ENCODE measurements at places on chromosomes 7 and 10. TPM values are rescaled to one million over a fixed set of nuclear protein-coding genes. Genes with fewer than 3 reads are reported as not detected.

Gene PDE6C
- total RNA-seq = not detected

Gene MOGAT3
- total RNA-seq = not detected

Gene VSIR
- total RNA-seq = 13.6 TPM

Gene CAMK2B
- total RNA-seq = not detected

Gene HTRA1
- total RNA-seq = 78.0 TPM

Gene CCL24
- not detected for total RNA-seq

Gene GRM3
- total RNA-seq = not detected

Gene GPR141
- total RNA-seq = 5.6 TPM

Gene CCNJ
- 5.1 TPM for total RNA-seq

Gene FOXP2
- total RNA-seq = 0.46 TPM

Gene SLC16A12
- not detected for total RNA-seq

Gene NUTM2B
- total RNA-seq = 0.78 TPM

Gene FAM131B
- 0.56 TPM for total RNA-seq

Gene CNTNAP2
- total RNA-seq = 4.3 TPM

Gene PARP12
- 15.5 TPM for total RNA-seq

Gene GRID2IP
- total RNA-seq = 0.21 TPM

Gene URGCP
- total RNA-seq = 16.7 TPM

Gene LRRN3
- 0.07 TPM for total RNA-seq

Gene ST7
- 13.3 TPM for total RNA-seq

Gene PPP1R3C
- total RNA-seq = 6.7 TPM

Gene PLCE1
- 1.6 TPM for total RNA-seq

Gene PTCD1
- 7.5 TPM for total RNA-seq

Gene MRLN
- total RNA-seq = not detected

Gene HMX2
- total RNA-seq = not detected

Gene DYDC1
- not detected for total RNA-seq

Gene MACC1
- total RNA-seq = 16.7 TPM

Gene ZSCAN25
- total RNA-seq = 10.9 TPM

Gene CRYGN
- total RNA-seq = not detected

Gene MBL2
- total RNA-seq = not detected

Gene BAG3
- 82.1 TPM for total RNA-seq

Gene ZNF804B
- total RNA-seq = not detected

Gene HOXA5
- not detected for total RNA-seq

Gene CRHR2
- total RNA-seq = not detected

Gene BPGM
- 13.3 TPM for total RNA-seq

Gene GLI3
- 2.8 TPM for total RNA-seq

Gene ERV3-1
- 10.4 TPM for total RNA-seq

Gene TECPR1
- total RNA-seq = 10.9 TPM

Gene GIMAP2
- total RNA-seq = not detected

Gene TCAF2
- total RNA-seq = 4.7 TPM

Data from airway epithelial cell (primary cell).